KBM-7 (cell line): ENCODE measurements at places on chromosomes 5 and 9.

DNA sequence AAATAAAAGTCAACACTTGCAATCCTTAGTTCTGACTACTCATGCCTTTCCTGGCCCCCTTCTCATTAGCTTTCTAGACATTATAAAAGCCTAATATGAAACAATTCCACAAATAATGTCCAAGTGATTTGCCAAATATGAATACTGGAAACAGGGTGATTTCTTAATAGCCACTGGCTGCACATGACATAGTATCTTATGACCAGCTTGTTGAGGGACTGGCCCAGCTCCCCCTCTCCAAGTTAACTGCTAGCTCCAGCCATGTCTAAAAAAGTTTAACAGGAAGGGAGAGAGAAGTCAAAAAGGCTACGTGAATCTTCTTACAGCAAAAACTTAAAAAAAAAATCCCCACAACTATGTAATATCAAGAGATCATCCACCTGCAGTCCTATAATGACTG lies 1.5 kb downstream of the CERT1 start:
- DNase-seq = peak; percentile 32

DNA sequence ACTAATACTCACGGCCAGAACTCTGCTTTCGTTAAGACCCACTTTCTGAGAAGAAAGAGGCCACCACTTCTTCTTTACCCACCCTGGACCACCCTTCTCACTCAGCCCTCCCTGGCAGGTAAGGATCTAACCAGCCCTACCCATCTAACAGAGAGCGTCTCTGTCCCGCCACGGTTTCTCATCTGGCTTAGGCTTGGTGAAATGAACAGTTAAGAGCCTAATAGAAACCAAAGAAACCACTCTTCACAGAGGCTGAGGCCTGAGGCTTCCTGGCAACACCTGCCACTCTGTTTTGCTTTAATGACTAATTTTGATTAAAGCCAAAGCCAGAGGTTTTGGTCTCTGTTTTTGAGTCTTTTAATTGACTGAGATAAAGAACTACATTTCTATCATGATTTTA lies 354.1 kb upstream of the SLC30A5 start:
- DNase-seq = no peak

- no peak for DNase-seq
Measured at GRCh38 chr5:25009063-25009462, 364.3 kb upstream of the CDH10 start.

DNA sequence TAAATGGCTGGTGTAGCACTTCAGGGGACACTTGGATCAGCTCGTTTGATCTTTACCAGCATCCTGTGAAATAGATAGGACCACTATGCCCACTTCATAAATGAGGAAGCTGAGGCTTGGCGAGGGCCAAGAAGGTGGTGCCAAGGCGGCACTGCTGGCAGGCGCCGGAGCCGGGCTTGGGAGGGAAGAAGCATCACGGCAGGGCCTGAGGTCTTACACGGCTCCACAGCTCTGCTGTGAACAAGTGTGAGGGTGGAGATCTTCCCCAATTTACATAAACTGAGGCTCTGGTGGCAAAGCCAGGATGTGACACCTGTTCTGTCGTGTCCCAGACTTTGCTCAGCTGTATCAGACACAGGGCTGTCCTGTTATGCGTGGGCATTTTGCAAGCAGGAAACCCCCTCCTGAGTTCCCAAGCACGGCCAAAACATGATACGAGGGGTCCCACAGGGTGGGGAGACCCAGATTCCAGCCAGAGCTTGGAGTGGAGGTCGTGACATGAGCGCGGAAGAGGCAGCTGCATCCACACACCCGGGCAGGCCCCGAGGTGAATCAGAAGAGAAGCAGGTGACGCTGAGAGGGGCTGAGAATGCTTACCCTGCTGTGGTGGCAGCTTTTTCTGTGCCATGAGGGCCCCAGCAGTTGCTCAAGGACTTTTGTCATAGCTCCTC lies 117.5 kb upstream of the BOD1 start:
- no peak for DNase-seq

DNA sequence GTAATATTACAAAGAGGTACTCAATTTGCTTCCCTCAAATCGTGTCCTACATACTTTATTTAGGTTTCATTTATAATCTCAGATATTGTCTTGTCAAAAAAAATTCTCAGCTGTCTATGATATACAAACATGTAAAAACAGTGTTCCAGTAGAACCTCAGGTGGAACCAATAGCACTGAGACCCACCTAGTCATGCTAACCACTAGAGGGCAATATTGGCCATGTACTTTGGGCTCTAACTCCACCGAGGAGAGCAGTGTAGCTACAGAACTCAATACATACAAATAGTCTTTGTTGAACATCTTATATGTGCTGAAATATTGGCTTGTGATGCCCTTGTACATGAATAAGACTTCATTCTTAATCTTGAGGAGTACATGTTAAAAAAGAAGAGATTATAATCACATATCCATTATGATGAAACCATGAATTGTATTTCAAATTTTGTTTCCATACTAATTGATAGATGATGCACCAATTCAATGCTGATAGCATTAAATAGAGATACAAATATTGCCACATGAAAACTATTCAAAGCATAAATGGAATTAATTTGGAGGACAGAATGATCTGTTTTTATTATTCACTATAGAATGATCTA lies 71.2 kb upstream of the CNTLN start:
- DNase-seq = peak; percentile 44
